Stimulated activated CD8-positive, alpha-beta memory T cell treated with anti-CD3 and anti-CD28 coated beads, Interleukin-15, amount 100 ng/mL, for 48 hours (primary cell): ENCODE measurements at places on chromosomes 5 and 9.

GRCh38 chr9:133477992-133478850 lies 678 bp downstream of the SLC2A6 start:
- DNase-seq = no peak

- no peak for DNase-seq
These were observed 163.2 kb upstream of the KLF9 start for GRCh38 chr9:70577671-70578070.

DNA sequence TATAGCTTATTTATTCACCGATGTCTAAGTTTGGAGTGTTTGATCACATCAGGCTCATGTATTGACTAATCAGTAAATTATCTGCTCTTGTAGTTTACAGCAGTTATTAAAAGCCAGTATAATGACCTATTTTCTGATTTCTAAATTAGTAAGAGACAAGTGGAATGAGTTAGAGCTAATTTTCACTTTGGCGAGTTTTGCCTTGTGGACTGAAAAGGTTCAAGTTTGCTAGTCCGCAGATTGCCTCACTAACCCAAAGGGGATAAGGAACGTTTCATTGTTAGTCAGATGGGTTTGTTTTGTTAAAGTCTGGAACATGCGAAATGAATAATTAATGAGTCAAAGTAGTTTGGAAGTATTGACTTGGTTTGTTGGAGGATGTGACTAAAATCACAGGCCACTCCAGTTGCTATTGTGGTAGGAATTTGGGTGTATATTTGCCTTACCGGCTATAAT lies 40.1 kb downstream of the SMARCA2 start:
- DNase-seq = no peak

GRCh38 chr5:113713051-113713450 lies 199.6 kb downstream of the YTHDC2 start:
- no peak for DNase-seq

DNA sequence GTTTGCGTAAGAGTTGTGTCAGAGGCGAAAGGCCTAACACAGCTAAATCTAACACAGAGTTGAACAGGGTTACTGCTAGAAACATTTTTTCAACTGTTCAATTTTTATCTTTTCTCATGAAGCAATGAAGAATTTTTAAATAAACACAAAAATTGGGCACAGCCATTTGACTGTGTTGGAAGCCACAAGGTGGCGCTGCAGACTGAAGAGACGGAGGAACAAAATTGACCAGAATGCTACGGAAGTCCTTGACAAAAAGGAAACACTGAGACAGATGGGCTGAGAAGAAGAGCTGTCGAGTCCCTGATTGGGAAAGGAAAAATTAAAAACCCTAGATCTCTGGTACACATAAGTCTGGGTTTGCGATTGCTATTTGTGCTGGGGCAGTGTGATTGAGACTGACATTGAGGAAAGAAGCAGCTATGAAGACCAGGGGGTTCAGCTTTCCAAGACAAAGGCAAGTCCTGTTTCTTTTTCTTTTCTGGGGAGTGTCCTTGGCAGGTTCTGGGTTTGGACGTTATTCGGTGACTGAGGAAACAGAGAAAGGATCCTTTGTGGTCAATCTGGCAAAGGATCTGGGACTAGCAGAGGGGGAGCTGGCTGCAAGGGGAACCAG lies at the start of gene PCDHB9:
Gene PCDHB9 (plus strand): TSS at position 265 of the 616 bp plus-strand sequence. CDS start 158 bp downstream, at position 423.
- no peak for DNase-seq

- no peak for DNase-seq
These were observed 9.2 kb upstream of the RASA1 start for GRCh38 chr5:87258507-87258906.

- DNase-seq = no peak
These were observed 3.4 kb upstream of the STOML2 start for GRCh38 chr9:35106343-35106730.

DNA sequence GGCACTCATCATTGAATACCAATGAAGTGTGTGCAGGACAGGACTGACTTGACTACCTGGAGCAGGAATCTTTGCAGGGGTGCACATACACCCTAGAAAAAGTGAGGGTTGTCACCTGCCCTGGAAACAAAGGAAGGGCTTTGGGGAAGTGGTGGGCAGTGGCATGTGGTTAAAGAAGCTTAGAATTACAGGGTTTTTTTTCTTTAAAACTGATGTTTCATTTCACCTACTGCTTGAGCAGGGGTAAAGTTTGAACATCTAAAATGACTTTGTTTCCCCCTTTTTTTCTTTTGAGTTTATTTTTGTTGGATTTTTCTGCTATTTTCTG lies 2.0 kb upstream of the KDM3B start:
- DNase-seq = no peak

- no peak for DNase-seq
These were observed 339.4 kb downstream of the KDM4C start for GRCh38 chr9:7097040-7097715.
